ENCODE measurements at places on chromosomes 7 and 10.
A peak's percentile ranks its signal among the peaks of the same experiment; 100 is the strongest.

DNA sequence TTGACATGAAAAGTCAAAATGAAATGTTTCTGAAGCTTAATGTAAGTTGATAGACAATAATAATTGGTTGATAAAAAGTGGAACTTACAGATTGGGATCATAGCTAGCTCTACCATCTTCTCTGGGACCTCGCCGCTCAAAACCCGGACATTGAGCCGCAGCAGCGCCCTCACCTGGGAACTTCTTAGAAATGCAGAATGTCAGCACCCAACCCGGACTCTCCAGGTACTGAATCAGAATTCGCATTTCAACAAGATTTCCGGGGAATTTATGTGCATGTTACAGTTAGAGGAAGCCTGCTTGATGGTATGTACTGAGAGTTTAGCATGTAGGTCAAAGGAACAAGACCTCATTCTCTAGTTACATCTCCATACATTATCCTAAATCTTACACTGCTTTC lies 36.7 kb upstream of the ABLIM1 start:
- DNase-seq: peak; percentile 34

- DNase-seq: no peak
Measured at GRCh38 chr7:99042957-99043356, 101.0 kb downstream of the SMURF1 start.

GRCh38 chr10:35324196-35324595 lies 12.1 kb upstream of the CCNY start:
- no peak for DNase-seq

- no peak for DNase-seq
Measured at GRCh38 chr10:128551475-128551874, 425.3 kb upstream of the MKI67 start.

DNA sequence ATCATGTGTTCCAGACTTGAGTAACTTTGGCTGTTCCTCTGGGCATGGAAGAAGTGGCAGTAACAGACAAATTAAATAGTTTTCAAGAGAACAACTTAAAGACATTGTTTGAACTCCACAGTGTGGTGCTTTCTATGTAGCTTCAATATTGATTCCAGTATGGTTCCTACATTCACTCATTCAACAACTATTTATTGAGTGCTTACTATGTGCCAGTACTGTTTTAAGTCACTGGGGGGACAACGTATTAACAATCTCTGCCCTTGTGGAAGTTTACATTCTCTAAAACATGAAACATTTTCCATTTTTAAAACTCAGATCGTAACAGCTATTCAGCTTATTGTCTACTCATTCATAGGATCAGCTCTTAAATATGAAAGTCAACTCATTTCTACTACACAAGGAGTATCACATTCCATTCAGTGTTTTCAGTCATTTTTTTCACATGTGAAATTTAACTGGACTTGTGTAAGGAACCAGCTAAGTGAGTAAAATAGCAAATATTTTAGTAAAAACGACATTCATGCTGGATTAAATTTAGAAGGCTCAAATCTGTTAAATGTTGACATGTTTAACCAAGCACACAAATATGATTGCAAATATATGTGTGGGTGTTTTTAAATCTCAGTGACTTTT lies 13.6 kb upstream of the CUBN start:
- no peak for DNase-seq

DNA sequence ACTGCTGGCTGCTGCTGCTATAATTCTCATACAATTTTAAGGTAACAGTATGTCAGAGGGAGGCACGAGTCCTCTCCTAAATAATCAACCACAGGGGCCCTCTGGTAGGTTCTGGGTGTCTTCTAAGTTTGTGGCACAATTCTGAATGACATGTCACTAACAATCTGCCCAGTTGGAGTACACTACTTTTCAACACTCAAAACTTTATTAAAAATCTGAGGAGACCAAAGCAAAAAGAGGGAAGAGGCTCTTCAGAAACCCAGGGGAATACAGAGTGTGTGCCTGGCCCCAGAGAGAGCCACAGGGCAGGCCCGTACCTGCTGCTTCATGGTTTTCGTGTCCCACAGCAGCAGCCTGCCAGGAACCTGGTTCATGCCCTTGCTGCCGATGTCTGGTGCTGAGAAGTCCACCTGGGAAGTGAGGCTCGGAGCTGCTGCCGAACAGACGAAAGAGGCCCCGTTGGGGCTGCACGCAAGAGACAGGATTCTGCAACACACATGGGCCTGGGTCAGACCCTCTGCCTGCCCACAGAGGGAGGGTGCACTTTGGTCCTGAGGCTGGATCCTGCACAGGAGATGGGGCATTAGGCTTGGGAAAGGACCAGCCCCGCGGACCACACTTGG lies 18.3 kb downstream of the WDR91 start:
- DNase-seq: no peak

DNA sequence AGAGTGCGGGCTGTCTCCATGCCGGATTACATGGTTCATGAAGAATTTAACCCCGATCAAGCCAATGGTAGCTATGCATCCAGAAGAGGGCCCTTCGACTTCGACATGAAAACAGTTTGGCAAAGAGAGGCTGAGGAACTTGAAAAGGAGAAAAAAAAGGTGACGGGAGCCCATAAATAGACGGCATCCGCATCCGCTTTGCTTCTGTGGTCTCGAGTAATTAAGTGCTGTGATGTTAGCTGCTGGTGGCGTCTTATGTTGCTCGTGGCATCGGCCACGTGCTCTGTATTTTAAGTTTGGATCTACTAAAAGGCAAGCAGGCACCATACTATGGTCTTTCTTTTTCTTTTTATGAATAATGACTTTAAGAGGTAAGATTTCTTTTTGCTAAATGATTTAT lies 11.1 kb downstream of the C7orf57 start:
- peak; percentile 52 for DNase-seq

GRCh38 chr7:113805976-113806375 lies 112.8 kb downstream of the PPP1R3A start:
- no peak for DNase-seq

DNA sequence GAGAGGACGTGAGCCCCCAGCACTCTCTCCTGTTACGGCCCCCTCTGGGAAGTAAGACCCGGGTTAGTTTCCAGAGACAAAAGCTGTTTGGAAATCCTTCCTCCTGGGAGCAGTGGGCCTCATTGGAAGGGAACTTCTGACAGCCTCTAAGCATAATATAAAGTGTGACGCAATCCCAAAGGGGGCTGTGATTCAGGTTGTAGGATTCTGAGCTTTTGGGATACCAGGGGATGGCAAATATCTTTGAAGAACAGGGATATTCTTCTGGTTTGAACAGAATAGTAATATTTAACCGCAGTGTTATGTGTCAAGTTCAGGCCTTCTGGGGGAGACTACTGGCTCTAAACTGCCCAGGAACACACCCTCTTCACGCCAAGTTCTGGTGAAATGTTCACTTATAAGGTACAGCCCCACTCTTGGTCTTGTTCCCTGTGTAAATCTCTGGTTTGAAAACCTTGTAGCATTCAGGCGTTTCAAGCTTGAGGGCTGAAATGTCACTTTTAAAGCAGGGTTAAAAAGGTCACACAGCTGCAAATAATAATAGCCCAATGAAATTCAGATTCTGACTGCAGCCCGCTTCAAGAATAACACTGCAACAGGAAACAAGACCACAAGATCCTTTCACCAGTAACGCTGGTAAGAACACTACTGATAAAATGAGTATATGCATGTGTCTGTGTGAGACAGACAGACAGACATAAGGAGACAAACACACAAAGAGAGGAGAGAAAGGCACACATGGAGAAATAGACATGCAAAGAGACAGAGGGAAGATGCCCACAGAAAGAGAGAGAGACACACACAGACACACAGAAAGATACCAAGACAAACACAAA lies 69.0 kb downstream of the CREB5 start:
- DNase-seq: no peak

- no peak for DNase-seq
Measured at GRCh38 chr10:116053910-116054309, 219.1 kb downstream of the GFRA1 start.

DNA sequence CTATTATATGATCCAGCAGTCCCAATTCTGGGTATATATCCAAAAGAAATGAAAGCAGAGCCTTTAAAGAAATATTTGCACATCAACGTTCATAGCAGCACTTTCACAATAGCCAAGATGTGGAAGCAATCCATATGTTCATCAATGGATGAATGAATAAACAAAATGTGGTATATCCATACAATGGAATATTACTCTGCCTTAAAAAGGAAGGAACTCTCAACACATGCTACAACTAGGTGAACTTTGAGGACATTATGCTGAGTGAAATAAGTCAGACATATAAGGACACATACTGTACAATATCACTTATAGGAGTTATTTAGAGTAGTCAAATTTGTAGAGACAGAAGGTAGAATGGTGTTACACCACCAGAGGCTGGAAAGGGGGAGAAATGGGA lies 28.0 kb upstream of the ADRB1 start:
- DNase-seq: no peak

- DNase-seq: no peak
Measured at GRCh38 chr10:67609996-67610793, 85.8 kb downstream of the CTNNA3 start.

DNA sequence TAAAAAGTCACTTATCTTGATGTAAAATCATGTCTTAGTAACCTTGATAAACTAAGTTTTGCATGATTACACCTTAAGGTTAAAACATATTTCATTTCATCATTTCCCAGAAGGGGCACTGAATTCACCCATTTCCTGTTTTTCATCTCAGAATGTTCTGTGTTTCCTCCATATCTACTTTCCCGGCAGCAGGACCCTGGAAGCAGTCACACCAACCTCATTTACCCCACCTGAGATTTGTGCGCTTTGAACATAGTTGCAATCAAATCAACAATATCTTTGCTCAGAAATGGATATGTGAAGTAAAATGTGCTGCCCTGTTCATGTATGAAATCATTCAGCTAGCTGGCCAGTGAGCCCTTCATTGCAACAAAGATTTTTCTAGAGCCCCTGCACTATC lies 46.8 kb downstream of the IKZF1 start:
- peak; percentile 69 for DNase-seq

DNA sequence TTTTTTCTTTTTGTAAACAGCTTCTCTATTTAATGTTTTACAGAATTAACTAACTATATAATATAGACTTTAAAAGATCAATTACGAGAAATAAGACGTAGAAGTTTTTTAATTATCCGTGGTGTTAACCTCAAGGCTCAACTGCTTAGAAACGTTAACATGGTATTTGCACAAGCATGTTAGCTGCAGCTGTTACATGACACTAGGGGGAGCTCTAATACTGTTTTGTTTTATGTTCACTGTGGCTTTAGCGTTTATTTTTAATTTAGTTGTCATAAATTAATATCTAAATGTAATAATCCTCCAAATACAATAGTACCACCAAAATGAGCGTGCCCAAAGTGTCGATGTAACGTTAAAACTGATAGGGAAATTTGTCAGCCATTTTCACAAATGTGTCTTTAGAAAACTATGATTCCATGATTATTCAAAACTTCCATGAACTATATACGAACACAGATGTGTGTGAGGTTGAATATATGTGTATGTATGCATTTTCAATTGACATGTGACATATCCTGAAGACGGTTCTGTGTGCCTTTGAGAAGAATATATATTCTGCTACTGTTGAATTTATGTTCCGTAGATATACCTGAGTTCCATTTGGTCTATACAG lies 828.8 kb upstream of the MBL2 start:
- no peak for DNase-seq

DNA sequence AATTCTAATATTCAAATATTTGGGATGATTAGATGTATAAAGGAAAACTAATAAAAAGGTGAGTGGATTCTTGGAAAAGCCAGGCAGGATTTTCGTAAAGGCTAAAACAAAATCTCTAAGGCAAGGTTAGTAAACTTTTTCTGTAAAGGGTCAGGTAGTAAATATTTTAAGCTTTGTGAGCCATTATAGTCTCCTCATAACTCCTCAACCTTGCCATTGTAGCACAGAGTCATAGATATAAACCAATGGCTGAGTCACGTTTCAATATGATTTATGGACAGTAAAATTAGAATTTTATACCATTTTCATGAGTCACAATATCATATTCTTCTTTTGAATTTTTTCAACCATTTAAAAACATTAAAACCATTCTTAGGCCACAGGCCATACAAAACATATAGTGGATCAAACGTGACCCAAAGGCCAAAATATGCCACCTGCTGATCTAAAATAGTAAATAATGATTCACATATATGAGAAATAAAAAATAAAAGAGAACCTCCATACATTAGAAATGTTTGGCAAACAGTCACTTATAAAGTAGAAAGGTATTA lies 651.8 kb upstream of the LRRTM3 start:
- no peak for DNase-seq

DNA sequence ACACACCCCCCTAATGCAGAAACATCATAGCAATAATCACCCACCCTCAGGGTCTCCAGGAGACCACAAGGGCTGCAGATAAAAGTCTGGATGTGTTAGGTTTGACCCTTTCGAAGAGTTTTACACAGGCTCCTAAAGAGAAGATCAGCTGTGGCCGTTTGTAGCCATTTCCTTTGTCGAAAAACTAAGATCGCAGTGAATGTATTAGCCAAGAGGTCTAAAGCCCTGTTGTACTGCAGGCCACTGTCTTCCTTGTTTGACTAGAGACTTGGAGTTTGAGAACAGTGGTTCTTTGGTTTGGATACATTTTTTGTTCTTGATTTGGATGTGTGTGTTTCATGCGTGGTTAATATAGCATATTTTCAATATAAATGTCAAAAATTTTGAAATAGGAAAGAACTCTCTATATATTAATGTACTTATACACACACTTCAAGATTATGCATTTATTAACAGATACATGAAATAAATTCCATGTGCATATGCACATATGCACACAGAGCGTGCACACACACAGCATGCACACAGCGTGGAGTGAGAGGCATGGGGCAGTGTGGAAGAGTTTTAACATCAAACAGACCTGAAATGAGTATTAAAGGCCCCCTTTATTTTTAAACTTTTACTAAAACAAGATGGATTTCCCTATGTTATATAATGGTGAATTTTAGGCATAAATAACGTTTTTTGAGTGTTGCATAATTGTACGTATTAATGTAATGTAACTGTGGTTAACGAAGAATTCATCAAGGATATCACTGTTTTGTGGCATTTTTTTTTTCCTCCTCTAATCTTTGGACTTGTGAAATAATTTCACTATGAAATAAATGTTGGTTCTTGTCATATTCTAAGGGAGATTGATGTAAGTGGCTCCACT lies 2.2 kb downstream of the IKZF1 start:
- peak; percentile 58 for DNase-seq

DNA sequence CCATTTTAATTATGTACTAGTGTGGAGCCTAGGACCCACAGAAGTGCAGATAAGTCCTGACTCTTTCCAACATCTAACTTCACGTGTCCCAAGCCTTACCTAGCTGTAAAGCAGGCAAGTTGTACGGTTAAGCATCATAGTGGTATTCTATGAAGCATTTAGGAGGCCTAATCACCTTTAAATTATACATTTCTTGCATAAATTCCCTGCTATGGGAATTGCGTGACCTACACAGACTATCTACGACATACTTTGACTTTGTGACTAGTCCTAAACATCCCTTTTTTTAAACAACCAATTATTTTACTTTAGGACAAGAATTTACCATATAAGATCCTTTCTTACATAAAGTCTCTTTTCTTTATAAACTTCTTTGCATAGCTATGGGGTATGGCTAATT lies 37.7 kb upstream of the LRGUK start:
- no peak for DNase-seq

- DNase-seq: no peak
Measured at GRCh38 chr7:117096942-117097341, 143.6 kb downstream of the ST7 start.

- no peak for DNase-seq
Measured at GRCh38 chr10:117138838-117139580, 939 bp upstream of the VAX1 start.

Data from CD4-positive, alpha-beta T cell treated with Interleukin-6 for 4 hours (primary cell).